ENCODE measurements at places on chromosomes 6 and 20.
A peak's percentile ranks its signal among the peaks of the same experiment; 100 is the strongest.

GRCh38 chr6:106825156-106825555 lies 149.4 kb downstream of the CD24 start:
- DNase-seq: no peak

GRCh38 chr6:166346449-166346848 lies 4.1 kb upstream of the SFT2D1 start:
- DNase-seq: no peak

GRCh38 chr6:105764315-105764714 lies 321.8 kb upstream of the PRDM1 start:
- no peak for DNase-seq

DNA sequence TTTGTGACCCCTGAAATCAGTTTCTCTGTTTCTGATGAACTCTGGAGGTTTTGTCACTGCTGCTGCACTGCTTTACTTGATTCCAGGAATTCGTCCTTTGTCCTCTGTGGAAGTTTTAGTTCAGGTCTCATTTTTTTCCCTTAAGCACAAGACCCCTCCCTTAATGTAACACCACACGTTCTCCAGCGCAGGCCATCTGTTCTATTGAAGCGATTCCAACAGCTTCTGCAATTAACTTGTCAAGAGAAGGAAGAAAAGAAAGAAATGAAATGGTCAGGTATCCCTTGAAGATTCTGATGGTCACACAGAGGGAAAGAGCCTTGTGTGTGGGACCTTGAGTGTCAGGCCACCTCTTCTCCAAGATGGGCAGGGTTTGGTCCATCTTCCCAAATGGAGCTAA lies 7.8 kb upstream of the MAS1L start:
- no peak for DNase-seq

DNA sequence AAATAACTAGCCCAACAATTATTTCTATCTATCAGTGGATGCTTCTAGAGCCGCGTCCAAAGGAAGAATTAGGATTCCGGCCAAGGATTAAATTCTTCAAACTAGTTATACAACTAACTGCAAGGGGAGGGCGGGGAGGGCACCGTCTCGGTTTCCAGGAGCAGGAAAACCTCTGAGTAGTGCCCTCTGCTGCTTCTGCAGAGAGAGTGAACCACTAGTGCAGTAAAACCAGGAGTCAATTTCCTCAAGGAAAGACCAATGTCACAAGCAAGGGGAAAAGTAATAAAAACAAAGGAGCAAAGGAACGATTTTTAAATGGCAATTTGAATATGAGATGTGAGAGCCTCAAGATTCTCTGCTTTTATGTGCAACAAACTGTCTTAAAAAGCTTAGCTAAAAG lies 16.5 kb upstream of the UBE2J1 start:
- peak; percentile 4 for DNase-seq

GRCh38 chr6:157108923-157109322 lies 214.4 kb downstream of the TMEM242 start:
- no peak for DNase-seq

Measured in DMS53 (cell line).